ENCODE measurements at places on chromosomes 3 and 15.

DNA sequence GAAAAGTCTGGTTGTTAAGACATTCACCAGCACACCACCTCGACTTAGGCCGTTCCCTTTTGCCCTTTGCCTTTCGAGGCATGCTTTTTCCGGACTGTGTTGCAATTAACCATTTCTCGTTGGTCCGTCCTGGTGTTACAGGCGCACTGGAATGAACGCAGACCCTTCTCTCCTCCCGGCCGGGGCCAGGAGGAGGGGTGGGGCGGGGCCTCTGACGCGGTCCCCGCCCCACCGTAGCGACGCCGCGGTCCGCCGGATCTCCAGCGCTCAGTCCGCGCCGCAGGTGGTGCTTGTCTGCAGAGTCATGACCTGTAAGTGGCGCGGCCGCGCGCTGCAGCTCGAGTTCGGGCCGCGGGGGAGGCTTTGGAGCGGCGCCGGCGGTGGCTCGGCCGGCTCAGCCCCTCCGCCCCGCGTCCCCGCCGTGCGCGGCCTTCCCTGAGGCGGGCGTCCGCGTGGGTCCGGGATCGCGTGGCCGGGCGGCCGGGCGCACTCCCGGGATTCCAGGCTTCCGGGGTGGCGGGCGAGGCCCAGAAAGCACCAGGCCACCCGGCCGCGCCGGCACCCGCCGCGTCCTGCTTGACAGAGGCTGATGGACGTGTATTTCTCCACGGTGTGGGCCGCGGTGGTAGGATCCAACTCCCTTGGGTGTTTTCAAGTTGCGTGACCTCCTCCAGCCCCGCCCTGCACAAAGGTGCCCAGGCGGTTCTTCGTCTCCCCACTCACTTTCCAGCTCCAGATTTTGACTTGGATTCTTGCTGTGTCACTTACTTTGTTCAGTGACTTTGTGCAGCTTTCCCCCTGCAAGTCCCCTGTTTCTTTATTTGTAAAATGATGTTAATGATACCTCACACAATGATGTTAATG is at the start of gene NIT2:
Gene NIT2, plus strand, starts transcription at position 270 of the 864 bp plus-strand sequence. Its CDS starts 35 bp downstream, at position 305.
- peak; percentile 87 for DNase-seq

GRCh38 chr15:71802770-71803169 is 7.6 kb upstream of the NR2E3 start:
- peak; percentile 29 for DNase-seq

GRCh38 chr3:31892916-31893573 is 88.0 kb downstream of the OSBPL10 start:
- no peak for DNase-seq

GRCh38 chr15:61764141-61764540 is 296.1 kb downstream of the VPS13C start:
- DNase-seq = no peak

DNA sequence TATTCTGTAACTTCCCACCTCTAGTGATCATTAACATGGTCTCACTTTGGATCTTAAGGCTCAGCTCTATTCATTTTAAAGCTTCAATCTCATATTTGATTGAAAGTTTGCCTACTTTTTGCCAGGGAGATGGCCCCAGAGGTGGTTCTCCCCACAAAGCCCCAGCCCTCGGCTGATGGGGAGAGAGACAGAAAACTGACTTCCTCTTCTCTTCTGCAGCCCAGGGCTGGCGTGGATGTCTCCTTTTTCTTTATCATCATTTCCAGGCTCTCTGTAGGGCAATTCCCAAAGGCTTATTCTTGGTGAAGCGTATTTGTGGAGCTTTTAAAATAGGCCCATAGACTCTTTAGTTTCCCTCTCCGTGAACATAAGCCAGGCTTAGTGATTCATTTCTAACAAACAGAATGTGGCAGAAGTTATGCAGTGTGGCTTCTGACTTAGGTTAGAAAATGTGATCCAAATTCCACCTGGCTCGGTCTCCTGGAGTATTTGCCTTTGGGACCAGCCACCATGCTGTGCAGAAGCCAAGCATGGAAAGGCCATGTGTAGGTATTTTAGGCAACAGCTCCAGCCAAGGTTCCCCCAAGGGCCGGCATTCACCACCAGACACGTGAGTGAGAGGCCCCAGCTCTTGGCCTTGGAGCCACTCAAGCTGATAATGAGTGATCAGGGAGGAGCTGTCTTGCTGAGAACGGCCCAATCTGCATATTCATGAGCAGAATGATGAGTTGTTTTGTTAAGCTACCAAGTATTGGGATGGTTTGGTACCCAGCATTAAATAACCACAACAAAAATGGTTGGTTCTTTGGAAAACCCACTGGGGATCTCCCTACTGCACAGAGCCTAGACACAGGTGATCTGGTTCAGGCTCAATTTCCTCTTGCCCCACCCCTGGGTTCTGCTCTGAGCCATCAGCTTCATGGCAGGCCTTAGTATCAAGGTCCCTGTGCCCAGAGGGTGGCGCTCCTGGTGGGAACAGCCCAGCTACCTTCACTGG is 353.2 kb upstream of the PROK2 start:
- DNase-seq = no peak

All from CD4-positive, CD25-positive, alpha-beta regulatory T cell (primary cell).